CD4-positive, alpha-beta T cell treated with Interleukin-15 for 4 hours (primary cell): ENCODE measurements at places on chromosomes 1 and 21.

- DNase-seq, result no peak
These were observed 84.3 kb upstream of the ARHGAP29 start for GRCh38 chr1:94321662-94322061.

GRCh38 chr21:14982336-14982735 is 82.5 kb downstream of the NRIP1 start:
- no peak for DNase-seq

DNA sequence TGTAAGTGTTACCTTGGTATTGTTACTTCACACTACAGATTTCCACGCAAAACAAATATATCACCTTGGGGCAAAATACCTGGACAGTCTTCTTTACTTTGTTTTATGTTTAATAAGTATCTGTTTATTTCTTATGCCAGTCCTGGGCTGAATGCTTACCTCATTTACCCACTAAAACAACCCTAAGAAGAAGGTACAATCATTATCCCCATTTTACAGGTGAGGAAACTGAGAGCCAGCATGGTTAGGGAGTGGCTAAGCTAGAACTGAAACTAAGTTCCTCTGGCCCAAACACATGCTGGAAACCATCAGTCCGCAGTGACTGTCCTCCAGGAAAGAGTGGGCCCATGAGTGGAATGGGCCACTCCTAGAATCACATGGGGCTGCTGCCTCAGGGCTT is 13.0 kb upstream of the GUCA2B start:
- DNase-seq, result no peak

DNA sequence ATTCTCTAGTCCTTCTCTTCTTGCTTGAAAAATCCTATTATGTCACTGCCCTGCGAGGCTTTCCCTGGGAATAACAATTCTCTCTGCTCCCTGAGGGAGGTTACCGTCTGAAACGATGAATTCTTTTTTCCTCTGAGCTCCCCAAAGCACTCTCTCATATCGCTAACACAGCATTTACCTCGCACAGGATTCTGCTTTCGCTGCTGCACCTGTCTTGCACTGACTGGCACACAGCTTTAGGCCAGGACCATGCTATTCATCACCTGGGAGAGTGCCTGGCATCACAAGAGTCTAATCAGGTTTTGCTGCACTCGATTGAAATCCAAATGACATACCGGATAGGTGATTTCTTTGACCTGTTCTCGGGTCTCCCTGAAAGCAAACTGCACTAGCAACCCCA is 52.8 kb upstream of the GNG4 start:
- DNase-seq, result no peak

GRCh38 chr21:33578959-33579542 is 9.4 kb downstream of the DONSON start:
- DNase-seq, result no peak

DNA sequence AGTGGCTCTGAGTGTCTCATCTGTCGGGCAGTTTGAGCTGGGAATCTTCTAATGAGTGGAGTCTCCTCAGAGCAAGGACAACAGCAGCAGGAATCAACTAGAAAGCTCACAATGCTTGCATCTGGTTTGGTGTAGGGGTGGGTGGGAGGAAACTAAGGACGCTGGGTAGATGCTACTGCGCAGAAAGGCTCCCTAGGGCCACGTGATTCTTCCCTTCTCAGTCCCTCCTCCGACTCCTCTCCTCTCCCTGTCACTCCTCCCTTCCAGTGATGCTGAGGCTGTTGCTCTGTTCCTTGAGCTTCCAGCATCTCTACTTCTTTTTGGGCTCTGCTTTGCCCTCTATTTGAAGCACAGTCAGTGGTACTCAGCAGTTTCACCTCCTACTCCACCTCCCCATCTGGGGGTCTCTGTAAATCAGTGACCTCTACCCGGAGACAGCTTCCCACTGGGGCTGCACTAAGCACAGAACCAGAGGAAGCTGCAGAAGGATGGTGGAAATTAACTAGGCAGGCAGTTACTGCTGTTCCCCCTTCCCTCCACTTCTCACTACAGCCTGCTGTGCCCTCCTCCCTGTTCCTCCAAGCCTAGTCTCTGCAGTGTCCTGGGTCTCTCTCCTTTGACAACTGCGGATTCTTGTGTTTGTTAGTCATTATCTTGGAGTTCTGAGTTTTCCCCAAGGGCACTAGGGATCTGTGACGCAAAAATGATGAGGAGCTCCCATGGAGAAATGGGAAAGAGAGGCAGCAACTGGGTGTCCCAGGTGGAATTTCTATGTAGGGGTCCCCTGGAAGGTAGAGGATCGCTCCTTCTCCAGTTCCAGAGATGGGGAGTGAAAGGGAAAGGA is 5.8 kb downstream of the LINGO4 start:
- no peak for DNase-seq
